Cardiac muscle cell (in vitro differentiated cells and primary cell): ENCODE measurements at places on chromosomes 6 and 20. TPM values are rescaled to one million over a fixed set of nuclear protein-coding genes. Genes with fewer than 3 reads are reported as not detected.

Gene STXBP5
- polyA plus RNA-seq = 2.9 and 4.1 TPM in 2 replicates

Gene OR12D3
- not detected in 2 replicates for polyA plus RNA-seq

Gene COL10A1
- 0.13 and 0.50 TPM in 2 replicates for polyA plus RNA-seq

Gene SLC44A4
- 0.60 TPM in 1 of 2 replicates, not detected in the other for polyA plus RNA-seq

Gene QRSL1
- 13.6 and 24.0 TPM in 2 replicates for polyA plus RNA-seq

Gene NOX3
- not detected in 2 replicates for polyA plus RNA-seq

Gene MCCD1
- not detected in 2 replicates for polyA plus RNA-seq
